ENCODE measurements at places on chromosomes 4 and X.

DNA sequence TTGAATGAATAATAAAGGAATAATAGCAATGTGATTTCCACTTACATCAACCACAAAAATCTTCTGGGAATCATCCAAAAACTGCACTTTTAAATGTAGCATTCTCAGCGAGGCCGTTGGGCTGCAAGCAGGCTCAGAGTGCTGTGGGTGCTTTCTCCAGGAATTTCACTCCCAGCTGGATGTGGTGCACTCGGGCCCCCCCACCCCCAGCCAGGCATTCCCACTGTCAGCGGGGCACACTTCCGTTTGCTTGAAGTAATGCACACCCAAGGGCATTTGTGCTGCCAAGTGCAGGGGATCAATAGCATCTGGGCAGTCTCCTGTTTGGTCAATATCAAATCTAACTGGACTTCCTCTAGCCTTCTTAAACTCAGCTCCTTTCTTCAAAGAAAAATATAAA lies at the start of gene FRMD7:
TSS of gene FRMD7 (minus strand) at position 278 of the 400 bp plus-strand sequence. CDS start at position 102, 176 bp downstream.
- no peak for DNase-seq

GRCh38 chr4:127641524-127641923 lies 8.8 kb downstream of the INTU start:
- DNase-seq, result no peak

GRCh38 chr4:16582526-16582925 lies 315.9 kb downstream of the LDB2 start:
- DNase-seq, result no peak

DNA sequence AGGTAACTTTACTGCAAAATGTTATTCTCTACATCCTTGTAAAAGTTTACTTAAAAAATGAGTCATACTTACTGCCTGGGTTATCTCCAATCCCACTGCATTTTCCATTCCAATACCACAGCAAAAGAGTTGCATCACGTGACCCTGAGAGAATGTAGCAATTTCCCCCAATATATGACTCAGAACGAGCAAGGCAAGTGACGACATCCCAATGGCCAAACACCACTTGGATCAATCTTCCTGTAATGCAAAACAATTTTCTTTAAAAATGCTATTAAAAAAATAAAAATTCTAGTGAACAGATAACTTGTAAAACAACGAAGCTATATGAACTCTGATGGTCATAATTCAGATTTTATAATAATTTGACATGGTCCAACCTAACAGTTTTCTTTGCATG lies 224.3 kb downstream of the DCLK2 start:
- no peak for DNase-seq

DNA sequence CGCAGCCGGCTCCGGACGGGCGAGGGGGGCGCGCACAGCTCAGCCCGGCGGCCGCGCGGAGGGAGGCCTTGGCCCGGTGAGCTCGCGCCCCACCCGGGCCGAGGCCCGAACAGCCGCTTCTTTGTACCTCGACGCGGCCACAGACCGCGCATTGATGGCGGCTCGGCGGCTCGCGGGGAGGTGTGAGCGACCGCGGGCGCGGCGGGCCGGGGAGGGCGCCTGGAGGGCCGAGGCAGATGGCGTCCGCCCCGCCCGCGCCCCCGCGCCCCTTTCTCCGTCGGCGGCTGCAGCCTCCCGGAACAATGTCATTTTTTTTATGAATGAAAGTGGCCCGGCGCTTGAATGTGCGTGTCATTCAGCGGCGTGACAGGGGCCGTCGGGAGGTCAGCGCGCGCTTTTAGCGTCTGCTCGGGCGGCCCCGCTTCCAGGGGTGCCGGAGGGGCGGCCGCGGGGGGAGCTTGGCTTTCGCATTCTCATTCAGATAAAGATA lies 1.8 kb downstream of the FGFR3 start:
- DNase-seq, result no peak

- DNase-seq, result no peak
Measured at GRCh38 chr4:33780952-33781791, 2463.1 kb downstream of the ARAP2 start.

GRCh38 chrX:73615022-73615421 lies 52.0 kb downstream of the CHIC1 start:
- no peak for DNase-seq

DNA sequence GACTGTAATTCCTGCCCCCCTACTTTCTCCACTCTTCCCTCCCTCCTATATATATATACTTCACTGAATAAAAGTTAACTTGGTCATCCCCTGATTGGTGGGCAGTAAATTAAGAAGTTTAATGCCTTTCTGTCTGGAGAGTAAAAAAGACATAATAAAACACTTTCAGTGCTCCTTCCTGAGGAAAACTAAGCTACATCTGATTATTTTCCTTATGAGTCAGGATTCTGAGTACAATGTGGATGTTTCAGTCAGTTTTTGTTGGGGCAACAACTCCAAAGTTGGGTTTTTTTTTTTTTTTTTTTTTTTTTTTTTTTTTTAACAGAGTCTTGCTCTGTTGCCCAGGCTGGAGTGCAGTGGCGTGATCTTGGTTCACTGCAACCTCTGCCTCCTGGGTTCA lies 22.0 kb upstream of the SUPT20HL2 start:
- DNase-seq, result no peak

- no peak for DNase-seq
Measured at GRCh38 chr4:40842725-40843423, 93.1 kb downstream of the NSUN7 start.

- no peak for DNase-seq
Measured at GRCh38 chrX:155896512-155896911, 15.4 kb downstream of the VAMP7 start.

DNA sequence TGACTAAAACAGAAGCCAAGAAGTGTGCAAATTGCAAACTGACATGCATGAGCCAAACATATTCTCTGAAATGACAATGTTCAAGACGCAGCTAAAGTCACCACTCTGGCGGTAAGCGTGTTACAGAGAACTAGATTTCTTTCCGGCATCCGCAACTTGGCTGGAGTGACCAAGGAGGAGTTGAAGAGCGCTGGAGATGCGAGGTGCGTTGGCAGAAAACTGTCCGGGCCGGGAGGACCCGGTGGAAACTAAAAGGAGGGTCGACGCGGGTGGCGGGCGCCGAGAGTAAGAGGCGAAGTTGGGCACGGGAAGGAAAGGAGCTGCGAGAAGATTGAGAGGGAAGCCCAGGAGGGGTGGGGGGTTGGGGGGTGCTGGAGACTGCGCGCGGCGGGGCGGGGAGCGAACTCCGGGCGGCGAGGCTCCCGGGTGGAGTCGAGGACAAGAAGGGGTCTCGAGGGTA lies 807 bp downstream of the SEL1L3 start:
- DNase-seq, result no peak

DNA sequence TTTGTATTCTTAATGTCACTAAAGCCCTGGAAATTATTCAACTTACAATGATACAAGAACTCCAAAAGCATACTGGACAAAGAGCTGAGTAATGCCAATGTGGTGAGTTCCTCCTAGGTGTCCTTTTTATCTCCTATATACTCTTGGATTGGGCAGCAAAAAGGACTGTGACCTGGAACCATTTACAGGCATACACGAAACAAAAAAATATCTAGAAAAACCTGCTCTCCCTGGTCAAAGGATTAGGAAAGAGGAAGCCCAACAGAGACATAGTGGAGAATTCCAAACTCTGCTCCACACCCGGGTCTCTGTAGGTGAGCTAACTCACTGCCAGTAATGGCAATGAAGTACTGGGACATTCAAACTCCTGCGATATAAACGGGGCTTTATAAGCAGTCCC lies 25.3 kb downstream of the SULT1B1 start:
- DNase-seq, result no peak

DNA sequence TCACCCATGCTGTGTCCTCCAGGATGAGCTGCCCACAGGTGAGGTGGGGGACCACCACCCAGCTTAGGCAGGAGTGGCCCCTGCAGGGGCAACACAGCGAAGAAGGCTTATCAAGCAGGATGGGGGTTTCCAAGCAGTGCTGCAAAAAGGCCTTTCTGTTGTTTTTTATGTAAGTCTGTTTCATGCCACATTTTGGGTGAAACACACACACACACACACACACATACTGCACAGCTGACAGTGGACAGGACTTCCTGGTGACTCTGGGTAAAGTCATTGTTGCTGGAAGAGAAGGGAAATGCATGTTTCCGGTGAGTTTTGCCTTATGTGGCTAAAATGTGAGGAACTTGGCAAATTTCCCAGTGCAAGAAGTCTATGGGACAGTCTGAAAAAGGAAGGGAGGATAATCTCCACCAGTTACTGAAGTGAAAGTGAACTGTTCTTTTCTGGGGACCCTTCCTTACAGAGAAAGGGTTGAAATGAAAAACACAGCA lies 119.2 kb downstream of the IRF2 start:
- no peak for DNase-seq

- DNase-seq, result no peak
Measured at GRCh38 chr4:133148690-133149363, at the start of gene PCDH10. Gene PCDH10 (plus strand): TSS chr4:133149294. CDS start chr4:133150141, 847 bp downstream.

DNA sequence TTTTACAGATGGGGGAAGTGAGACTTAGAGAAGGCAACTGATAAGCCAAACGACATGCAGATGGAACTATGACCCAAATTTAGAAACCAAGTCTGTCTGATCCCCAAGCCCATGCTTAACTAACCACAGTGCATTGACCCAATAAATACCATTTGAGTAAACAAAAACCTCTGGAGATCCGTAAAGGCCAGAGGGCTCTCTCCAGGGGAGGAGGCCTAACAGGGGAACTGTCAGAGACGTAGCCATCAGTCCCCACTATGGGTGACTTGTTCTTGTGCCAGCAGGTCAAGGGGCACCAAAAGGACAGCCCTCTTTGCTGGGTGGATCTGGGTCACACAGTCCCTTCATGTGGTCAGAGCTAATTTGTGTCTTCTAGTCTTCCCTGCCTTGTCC lies 420.2 kb downstream of the BCOR start:
- no peak for DNase-seq

- no peak for DNase-seq
Measured at GRCh38 chr4:86592553-86593249, 1.4 kb upstream of the PTPN13 start.

DNA sequence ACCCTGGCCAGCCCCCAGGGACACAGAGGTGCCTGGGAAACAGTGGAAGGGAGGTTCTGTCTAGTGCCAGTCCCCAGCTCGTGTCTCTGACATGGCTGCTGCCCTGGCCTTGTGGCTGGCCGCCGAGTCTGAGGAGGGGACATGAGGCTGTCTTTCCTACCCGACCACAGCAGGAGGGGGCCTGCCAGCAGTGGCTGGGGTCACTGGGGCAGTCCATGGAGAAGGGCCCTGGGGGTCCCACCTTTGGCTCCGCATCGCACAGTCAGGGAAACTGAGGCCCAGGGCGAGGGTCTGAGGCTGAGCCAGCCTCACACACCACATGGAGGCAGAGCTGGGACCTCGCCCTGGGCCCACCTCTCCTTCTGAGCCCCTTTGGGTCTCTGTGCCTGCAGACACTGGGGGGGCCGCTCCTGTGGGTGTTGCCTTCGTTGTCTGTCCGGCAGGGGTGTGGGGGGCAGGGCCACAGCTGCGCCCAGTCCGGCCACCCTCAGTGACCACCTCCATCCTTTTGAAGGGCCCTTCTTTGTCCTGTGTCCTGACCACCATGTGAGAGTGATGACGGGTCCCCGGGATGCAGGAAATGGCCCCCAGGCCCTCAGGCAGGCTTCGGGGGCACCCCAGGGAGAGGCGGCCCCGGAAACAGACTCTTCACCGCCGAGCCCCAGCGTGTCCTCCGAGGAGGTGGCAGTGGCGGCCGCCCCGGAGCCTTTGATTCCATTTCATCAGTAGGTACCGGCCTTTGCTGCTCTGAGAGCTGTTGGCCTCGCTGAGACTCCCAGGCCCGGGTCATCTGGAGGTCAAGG lies 17.6 kb downstream of the SH3TC1 start:
- no peak for DNase-seq

- DNase-seq, result no peak
Measured at GRCh38 chr4:90118527-90119195, 8.5 kb upstream of the CCSER1 start.

DNA sequence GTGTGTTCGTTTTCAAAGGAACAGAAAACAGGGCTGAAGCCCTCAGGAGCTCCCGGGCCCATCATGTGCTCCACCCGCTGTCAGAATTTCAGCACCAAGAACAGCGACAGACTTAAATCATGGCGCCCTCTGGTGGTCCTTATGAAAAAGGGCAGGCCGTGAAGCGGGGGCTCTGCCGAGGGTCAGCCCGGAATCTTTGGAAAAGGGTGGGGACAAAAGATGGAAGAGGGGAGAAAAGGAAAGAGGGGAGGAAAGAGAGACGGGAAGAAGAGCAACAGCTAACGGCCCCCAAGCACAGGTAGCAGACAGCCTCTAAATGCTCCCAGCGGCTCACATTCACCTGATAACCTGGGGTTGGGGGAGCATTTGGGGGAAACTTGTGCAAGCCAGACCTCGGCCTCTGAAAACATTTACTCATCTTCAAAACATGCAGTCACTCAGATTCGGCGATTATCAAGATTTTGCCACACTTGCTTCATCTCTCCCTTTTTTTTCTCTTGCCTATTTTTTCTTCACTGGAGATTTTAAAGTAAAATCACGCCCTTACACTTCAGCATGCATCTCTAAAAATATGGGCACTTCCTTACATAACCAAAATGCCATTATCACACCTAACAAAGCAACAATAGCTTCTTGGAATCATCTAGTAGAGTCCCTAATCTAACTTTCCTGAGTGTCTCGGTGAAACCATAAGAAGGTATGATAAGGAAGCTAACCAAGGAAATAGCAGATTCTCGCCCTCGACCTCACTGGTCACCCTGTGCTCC lies 28.1 kb upstream of the MAN2B2 start:
- DNase-seq, result peak; percentile 25

DNA sequence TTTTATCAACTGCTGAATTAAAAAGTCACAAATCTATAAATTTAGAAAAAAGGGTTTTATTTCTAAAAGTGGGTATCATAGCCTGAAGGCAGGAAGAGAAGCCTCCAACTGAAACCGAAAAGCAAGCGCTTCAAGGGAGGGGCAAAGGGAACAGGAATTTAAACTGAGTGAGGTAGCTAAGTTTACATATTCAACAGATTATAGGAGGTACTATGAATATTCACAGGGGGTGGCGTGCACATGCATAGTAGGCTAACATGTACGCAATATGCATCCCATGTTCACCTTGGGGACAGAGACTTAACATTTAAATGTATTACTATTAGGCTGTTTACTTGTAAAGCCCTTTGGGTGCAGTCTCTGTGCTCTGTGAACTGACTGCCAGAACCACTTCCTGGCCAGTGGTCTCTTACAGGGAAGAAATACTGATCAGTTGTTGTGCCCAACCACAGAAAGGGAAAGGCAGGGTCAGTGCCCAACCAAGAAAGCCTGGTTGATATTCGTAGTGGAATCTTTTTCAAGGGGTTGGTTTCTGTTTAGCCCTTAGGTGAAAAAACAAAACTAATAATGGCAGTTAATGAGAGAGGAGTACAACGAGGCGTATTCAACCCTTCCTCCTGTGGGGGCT lies 168.7 kb upstream of the GALNTL6 start:
- no peak for DNase-seq

DNA sequence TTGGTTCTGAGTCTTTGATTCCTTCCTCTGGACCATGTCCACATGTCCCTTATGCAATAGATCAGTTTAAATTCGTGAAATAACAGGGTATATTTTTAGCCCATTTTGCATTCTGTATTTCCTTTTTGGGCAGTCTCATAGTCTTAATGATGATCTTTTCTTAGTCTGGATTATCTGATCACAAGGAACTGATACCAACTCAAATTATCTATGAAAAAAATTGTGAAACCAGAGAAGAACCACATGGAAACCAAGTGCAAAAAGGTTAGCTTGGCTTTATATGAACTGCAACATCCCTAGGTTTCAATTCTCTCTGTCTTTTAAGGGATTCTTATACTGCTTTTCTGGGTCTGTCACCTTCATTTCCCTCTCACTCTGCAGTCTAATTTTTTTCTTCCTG lies 608.6 kb upstream of the AADAT start:
- no peak for DNase-seq

All from effector CD4-positive, alpha-beta T cell (primary cell).